Left forelimb (tissue), 1 donor: ENCODE measurements at places on chromosomes 13 and 19.

DNA sequence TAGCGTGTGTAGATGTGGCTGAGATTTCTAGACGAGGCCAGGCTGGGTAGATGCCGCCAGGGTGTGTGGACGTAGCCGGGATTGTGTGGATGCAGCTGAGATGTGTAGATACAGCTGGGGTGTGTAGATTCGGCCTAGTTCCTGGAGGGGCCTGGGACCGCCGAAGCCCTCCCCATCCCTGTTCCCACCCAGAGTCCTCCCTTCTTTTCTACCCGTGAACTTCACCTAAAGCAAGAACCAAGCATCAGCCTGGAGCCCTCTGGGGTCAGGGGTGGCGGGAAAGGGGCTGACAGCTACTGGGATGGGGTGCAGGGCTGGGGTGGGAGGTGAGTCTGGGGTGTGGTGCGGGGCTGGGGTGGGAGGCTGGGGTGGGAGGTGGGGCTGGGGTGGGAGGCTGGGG, 768 bp downstream of the TMPRSS9 start:
- no peak for DNase-seq

- DNase-seq: no peak
Measured at GRCh38 chr13:24644036-24644435, 36.2 kb upstream of the ATP12A start.

DNA sequence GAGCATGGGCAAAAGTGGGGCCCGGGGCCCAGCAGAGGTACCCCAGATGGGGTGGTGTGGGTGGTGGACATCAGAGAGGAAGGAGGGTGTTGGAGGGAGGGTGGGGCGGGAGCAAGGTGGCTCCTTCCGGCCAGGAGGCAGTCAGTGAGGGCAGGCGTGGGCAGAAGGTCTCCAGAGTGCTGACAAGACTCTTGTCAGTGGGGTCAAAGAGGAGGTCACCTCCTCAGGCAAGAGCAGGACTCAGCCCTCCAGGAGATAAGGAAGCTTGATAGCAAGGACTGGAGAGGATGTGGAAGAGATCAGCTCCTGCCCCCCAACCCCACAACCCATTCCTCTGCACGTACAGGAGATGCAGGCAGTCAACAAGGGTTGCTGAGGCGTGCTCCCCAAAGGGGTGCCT, 9.8 kb downstream of the GJA3 start:
- no peak for DNase-seq

GRCh38 chr19:49983645-49984229, 22.8 kb upstream of the SIGLEC11 start:
- no peak for DNase-seq

- DNase-seq: no peak
Measured at GRCh38 chr19:19510432-19510831, 4.9 kb downstream of the TSSK6 start.

DNA sequence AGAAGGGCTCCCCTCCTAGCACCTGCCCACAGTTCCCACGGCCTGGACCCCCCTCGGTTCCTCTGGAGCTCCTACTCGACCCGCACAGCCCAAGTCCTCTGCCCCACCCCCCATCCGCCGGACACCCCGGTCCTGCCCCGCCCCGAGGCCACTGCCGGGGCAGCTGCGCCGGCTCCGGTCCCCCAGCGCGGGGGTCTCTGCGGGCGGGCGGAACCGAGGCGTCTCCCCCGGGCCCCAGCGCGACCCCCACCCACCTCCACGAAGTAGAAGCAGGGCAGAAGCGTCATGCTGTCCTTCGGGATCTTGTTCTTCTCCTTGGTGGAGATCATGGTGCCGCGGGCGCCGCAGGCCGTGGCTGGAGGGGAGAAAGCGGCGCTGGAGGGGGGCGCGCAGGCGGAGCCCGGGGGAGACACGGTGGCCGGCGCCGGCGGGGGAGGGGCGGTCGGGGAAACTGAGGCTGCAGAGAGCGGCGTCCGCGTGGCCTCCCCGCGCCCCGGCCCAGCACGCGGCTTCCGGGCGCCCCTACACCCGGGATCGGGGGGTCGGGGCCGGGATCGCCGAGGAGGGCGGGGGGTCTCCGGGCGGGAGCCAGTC, 427 bp downstream of the PLPPR3 start:
- no peak for DNase-seq
